CD4-positive, alpha-beta T cell (primary cell): ENCODE measurements at places on chromosomes 16 and 17. TPM values are rescaled to one million over a fixed set of nuclear protein-coding genes. Genes with fewer than 3 reads are reported as not detected.

DNA sequence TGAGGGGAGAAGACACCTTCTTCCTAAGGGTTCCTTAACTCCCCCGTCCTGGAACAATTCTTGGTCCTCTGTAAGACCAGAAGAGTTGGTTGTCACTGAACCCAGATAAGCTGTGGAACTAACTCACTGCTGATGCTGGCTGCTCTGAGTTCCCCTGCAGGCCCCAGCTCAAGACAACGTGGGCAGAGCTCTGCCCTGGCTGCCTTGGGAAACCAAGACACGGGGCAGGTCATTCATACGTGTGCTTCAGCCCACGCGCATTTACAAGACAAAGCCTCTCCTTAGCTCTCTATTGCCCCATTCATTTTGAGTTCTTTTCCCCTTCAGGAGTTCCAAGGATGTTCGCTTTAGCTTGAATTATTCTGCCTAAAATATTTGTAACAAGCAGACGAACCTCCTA lies 3.4 kb upstream of the NAT9 start:
- peaks cover 8% of the 10 kb centered on the region for H3K36me3 ChIP-seq
- no peak for DNase-seq

GRCh38 chr17:76716839-76717215 lies 6.1 kb upstream of the MXRA7 start:
- peaks cover 24% of the 10 kb centered on the region for H3K4me1 ChIP-seq
- DNase-seq: no peak
- no peak overlapping the region for H3K27ac ChIP-seq

GRCh38 chr17:76969598-76970172 lies 101.5 kb downstream of the MGAT5B start:
- peaks cover 25% of the 10 kb centered on the region for H3K4me1 ChIP-seq
- no peaks in the 10 kb centered on the region for H3K36me3 ChIP-seq

GRCh38 chr17:79923974-79924638 lies 84.9 kb upstream of the CBX4 start:
- no peaks in the 10 kb centered on the region for H3K36me3 ChIP-seq
- H3K27me3 ChIP-seq: peaks cover 16% of the 10 kb centered on the region
- no peak overlapping the region for H3K27ac ChIP-seq
- peak; percentile 47 for DNase-seq

GRCh38 chr17:11094331-11094730 lies 146.7 kb upstream of the SHISA6 start:
- no peaks in the 10 kb centered on the region for H3K4me1 ChIP-seq
- no peaks in the 10 kb centered on the region for H3K36me3 ChIP-seq
- no peak for DNase-seq
- H3K27me3 ChIP-seq: no peaks in the 10 kb centered on the region
- H3K4me3 ChIP-seq: no peak overlapping the region

DNA sequence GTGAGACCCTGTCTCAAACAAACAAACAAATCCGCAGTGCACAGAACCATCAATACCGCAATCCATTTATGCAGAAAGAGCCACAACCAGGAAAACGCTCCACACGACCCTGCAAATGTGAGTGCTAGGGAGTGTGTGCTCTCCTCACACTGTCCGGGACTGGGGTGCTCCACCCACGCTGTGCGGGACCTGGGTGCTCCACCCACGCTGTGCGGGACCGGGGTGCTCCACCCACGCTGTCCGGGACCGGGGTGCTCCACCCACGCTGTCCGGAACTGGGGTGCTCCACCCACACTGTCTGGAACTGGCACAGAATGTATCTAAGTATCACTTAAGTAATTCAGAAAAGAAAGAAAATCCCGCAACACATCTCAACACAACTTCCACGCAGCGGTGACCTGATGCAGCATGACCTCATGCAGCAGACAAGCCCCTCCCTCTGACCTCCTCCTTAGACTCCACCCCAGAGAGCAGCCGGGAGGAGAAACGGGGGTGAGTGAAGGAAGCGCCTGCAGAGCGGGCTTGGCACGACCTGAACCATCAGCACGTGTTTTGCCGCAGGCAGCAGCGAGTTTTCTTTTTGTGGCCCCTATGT lies 38.5 kb downstream of the ZNF276 start:
- peaks cover 58% of the 10 kb centered on the region for H3K4me1 ChIP-seq
- H3K36me3 ChIP-seq: no peaks in the 10 kb centered on the region
- no peak overlapping the region for H3K4me3 ChIP-seq

Gene CRYBA1
- not detected for total RNA-seq
